ENCODE measurements at places on chromosomes 4 and X.

DNA sequence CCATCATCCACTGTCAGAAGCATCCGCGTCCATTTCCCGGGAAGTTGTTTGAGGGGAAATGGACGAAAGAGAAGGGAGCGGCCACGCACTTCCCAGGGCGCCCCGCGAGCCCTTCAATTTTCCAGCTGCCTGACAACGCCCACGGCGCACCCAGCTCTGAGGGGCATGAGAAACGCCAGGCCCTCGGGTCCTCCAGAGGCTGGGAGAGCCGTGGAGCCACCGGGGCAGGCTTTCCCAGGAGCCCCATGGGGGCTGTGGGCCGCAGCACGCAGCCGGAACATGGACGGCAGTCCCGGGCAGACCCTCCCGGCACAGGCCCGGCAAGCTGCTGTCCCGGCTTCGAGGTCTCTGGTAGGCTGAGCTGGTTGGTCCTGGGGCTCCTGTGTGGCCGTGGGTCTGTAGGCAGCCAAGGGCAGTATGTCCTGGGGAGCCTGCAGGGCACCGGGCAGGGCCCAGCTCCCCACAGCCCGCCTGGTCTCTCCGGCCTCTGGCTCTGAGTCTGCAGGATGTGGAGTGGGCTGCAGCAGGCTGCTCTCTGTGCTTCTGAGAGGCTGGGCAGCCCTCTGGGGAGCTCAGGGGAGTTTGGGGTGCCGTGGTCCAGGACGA, 115.2 kb downstream of the FAM53A start:
- DNase-seq = no peak

- no peak for DNase-seq
These were observed 484.2 kb upstream of the BOD1L1 start for GRCh38 chr4:14111730-14112181.

GRCh38 chr4:127888559-127888958, 7.9 kb downstream of the PLK4 start:
- no peak for DNase-seq

DNA sequence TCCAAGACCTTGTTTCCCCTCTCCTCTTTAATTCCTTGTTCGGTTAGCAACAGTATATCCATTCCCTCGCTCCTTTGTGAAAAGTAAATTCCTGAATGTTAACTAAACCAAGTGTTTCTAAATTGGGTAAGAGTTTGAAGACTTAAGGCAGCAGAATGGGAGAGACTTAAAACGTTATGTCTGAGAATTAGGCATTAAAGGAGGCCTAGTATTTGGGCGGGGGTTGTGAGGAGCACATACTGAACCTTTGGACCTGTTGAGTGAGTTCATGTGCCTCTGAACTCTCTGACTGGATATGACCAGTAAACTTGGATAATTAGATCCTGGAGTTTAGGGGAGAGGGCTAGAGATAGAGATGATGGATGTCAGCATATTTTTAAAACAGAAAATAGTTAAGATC, 1.2 kb downstream of the MSMO1 start:
- DNase-seq = no peak

GRCh38 chrX:119190831-119191230, 45.3 kb upstream of the PGRMC1 start:
- DNase-seq = no peak

DNA sequence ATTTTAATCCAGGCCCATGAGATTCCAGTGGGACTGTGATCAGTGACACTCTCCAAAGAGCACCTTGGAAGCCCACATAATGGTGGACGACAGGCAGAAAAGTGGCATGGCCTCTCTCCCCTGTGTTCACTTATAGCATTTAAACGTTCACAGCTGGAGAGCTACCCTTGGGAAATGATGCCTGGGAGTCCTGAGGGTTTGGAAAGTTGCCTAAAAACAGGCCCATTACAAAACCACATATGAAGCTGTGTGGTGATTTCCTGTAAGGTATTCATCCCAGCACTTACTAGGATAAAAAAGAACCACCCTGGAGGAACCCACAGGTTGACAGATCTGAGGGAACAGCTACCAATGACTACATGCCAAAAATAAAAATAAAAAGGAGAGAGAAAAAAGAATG, 193.2 kb downstream of the RASL11B start:
- DNase-seq = no peak

GRCh38 chr4:129350834-129351721, 255.1 kb downstream of the C4orf33 start:
- DNase-seq = no peak

DNA sequence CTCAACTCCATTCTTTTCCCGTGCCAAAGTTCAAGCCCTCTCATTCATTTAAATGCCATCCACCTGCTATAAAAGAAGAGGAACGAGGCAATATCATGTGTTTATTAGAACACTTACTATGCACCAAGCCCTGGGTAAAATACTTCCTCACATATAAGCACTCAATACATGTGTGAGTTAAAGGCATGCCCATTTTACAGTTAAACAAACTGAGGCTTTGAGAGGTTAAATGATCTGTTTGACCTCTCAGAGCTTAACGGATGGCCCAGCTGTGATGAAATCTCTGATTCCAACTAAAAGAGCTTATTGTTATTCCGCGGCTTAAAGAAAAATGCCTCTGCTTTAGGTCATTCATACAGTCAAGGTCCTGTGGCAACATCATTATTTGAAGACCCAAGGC, 124.3 kb downstream of the HS6ST2 start:
- DNase-seq = no peak

All from stimulated activated CD8-positive, alpha-beta memory T cell treated with anti-CD3 and anti-CD28 coated beads, Interleukin-4, amount 100 ng/mL, for 48 hours (primary cell).